ENCODE measurements at places on chromosomes 2 and 18.

DNA sequence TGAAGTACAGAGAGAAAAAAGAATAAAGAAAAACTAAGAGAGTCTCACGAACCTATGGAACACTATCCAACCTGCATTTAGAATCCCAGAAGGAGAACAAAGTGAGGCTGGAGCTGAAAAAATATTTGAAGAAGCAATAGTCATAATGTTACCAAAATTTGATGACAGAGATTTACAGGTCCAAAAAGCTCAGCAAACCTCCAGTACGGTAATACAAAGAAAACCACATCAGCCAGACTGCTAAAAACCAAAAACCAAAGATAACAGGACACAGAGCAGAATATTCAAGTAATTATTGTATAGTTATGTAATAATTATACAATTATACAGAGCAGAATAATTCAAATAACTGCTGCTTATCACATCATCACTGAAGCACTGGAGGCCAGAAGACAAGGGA is 23.7 kb downstream of the ATL2 start:
- DNase-seq: no peak

- DNase-seq: no peak
Observed at GRCh38 chr18:7139409-7139808, 21.8 kb upstream of the LAMA1 start.

GRCh38 chr18:73669297-73669696 is 478.3 kb downstream of the FBXO15 start:
- no peak for DNase-seq

DNA sequence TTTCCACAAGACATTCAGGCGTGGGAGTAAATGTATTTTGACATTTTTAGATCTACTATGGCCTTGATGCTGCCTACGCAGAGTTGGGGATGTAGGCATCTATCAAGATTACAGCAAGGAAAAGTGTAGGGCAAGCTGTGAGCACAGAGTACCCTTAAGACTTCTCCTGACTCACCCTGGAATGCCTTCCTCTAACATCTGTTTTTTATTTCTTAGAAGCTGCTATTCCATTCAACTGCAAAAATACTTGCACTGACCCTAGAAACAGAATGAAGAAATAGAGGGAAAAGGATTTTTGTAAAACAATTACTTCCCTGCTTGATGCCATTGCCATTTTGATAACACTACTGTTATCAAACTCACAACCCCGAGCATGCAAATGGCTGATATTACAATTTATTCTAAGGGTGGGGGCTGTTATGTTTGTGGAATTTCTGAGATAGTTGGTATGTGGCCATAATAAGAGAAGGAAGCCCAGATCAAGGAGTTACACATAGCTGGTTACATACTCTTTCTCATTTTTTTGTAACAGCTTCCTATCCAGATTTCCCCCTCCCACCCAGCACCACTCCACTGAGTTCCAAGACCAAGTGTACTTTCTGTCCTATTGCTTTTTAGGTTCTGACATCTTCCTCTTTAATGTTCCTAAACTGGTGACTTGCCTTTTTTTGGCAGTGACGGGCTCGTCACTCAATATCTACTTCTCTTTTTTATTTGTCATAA is 6.0 kb upstream of the ROCK1 start:
- DNase-seq: no peak

Data from NCI-H460 (cell line).